ENCODE measurements at places on chromosomes 5 and 9.

DNA sequence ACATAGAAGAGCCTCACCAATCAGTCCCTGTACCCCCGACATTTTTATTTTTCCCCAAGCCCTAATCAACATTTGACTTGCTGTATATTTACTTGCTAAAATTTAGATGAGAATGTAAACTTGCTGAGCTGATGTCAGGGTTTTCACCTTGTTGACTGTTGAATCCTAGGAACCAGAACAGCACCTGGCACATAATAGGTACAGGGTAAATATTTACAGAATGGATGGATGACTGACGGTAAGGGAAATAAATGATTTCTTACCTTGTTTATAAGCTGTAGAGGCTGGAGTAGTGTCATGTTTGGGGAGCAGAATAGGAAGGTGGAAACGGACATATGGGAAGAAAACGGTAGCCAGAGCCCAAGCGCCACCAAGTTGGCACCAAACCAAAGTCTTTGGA is 107.0 kb upstream of the NUDT12 start:
- DNase-seq, result no peak

GRCh38 chr5:14178671-14179211 is 35.6 kb downstream of the TRIO start:
- DNase-seq, result no peak

DNA sequence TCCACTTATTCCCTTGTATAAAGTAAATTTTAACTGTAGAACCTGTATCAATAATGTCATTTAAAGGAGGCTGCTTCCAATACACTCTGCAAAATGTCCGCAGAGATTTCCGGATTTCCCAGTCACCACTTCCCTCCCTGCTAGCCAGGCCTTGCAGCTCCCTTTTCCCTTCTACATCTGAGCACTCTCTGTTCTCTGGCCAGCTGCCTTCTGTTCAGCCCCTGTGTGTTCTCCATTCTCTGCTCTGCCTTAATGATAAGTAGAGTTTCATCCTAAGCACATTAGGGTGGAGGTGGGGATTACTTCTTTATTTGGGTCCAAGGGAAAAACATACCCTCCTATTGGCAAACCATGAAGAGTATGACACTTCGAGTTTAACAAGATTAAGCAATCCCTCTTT is 719.6 kb upstream of the WWC1 start:
- DNase-seq, result no peak

DNA sequence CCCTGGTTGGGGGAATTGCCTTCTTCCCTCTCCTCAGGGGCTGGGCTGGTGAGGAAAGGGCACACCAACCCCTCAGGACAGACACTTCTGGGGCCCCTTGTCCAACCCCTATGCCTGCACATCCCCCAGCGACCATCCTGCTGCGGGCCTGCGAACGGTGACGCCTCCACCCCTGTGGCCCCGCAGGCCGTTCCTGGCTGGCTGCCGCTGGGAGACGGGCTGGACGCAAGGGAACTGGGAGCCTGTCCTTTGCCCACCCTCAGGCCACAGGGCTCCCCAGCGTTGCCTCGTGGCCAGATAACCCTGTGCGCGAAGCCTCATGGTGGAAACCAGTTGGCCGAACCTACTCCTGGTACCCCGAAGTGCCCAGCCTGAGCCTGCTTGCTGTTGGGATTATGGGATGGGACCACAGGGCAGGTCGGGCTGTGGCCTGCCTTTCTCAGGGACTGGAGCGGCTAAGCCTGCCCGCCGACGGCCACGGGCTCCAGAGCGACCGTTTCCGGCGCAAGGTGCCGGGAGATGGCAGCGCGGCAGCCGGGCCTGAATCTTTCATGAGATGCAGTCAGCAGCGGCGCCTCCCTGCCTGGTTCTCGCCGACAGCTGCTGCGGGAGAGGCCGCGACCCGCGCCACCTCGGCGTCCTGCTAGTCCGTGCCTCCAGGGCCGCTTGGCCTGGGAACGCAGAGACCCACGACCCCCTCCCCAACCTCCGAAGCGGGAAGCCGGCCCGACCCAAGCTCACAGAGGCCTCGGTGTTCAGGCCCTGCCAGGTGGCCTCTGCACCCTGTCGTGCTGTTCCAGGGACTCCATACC is 6.5 kb upstream of the PITX1 start:
- DNase-seq, result no peak
